Kasumi-1 (cell line): ENCODE measurements at places on chromosomes 2 and 18.

GRCh38 chr2:122523981-122524380 is 768.5 kb downstream of the TSN start:
- DNase-seq: no peak

DNA sequence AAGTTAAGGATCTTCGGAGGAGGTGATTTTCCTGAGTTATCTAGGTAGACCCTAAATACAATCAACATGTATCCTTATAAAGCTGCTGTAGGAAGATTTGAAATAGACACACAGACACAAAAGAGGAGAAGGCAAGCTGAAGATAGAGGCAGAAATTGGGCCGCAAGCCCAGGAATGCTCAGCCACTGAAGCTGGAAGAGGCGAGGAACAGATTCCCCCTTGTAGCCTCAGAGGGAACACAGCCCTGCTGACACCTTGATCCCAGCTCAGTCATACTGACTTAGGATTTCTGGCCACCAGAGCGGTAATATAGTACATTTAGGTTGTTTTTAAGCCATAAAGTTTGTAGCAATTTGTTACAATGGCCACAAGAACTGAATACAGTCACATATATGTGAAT is 90.9 kb downstream of the ETAA1 start:
- DNase-seq: no peak

- DNase-seq: peak; percentile 63
These were observed 396.2 kb upstream of the HS6ST1 start for GRCh38 chr2:128714851-128715312.

- DNase-seq: no peak
These were observed 385.8 kb downstream of the GALR1 start for GRCh38 chr18:77635451-77635850.

DNA sequence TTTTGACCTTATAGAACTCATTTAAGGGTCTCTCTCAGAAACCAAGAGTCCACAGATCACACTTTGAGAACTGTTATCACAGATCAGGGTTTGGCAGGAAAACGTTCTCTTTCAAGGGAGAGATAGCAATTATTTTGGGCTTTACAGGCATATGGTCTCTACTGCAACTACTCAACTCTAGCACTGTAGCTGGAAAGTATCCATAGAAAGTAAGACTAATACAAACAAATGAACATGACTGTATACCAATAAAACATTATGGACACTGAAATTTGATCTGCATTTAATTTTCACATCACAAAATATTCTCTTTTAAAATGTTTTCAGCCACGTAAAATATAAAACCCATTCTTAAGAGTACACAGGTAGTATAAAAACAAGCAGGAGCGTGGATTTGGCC is 100.5 kb downstream of the TRIP12 start:
- no peak for DNase-seq

- no peak for DNase-seq
These were observed 1606.4 kb upstream of the ACVR2A start for GRCh38 chr2:146238254-146238966.

GRCh38 chr18:3015851-3016250 is 2.9 kb upstream of the LPIN2 start:
- DNase-seq: no peak

DNA sequence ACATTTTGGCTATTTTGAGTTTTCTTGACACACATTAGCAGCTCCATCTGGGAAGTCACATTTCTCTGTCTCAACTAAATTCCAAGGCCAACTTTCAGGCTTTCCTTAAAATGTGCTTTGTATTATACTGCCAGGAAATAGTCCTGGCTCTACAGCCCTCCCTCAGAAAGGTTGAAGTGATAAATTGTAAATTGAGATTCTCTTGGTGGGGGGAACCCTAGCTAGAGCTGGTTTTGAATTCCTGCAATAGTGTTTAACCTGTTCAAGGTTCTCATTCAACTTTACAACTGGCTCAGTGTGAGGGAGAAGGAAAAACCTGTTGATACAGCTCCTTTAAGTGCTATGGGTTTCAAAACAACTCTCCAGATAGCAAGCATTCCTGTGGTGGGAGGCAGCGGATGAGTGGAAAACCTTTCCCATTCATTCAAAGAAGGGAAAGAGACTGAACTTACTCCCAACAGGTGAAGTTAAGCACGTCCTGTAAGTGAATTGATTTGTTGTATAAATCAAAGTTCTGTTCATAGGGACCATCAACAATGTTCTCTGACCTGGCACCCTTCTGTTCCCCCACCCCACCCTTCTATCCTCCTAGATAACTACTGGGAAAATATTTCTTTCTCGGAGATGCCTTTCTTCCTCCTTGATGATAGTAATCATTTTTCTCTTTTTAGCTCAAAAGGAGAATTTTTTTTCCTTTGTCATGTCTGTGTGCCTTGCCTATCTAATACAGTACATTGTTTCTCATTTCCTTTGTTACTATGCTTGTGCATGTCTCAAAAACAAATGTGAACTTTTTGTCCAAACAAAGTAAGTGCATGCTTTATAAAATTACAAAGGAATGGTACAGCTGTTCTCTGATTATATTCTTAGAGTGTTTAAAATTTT is 44.2 kb upstream of the SLC39A10 start:
- DNase-seq: no peak

- DNase-seq: peak; percentile 81
These were observed 81.0 kb downstream of the TAF4B start for GRCh38 chr18:26307161-26307773.

GRCh38 chr2:131056204-131056931 is 36.9 kb downstream of the FAM168B start:
- DNase-seq: no peak

DNA sequence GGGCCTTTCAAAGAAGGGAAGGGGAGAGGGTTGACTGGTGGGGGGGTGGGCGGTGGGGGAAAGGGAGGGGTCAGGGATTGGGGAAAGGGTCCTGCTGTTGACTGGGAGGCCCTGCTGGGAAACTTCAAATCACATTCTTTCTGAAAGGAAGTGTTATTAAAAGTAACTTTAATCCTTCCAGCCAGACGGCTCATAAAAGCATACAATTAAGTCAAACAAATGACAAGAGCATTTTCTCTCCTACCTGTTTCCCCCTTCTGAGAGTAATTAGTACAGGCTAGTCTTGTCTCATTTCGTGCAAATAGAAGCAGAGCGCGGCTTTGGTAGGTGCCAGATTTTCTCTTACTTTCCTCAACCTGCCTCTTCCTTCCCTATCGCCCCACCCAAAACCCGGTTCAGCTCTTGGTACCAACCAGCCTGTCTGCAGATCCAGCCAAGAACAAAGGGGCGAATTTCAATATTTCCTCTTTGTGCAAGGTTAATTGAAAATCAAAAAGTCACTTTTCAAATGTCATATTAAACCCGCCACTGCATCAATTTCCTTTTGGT is 2112.6 kb upstream of the PIK3C3 start:
- no peak for DNase-seq

GRCh38 chr2:161206471-161207032 is 46.3 kb downstream of the TANK start:
- no peak for DNase-seq

- no peak for DNase-seq
These were observed 134.5 kb downstream of the ASB1 start for GRCh38 chr2:238561230-238561629.
